ENCODE measurements at places on chromosomes 13 and 19. TPM values are rescaled to one million over a fixed set of nuclear protein-coding genes. Genes with fewer than 3 reads are reported as not detected.

Gene ZNF442
- total RNA-seq: 0.44 TPM

Gene CCDC70
- total RNA-seq: not detected

- peak; percentile 99 for DNase-seq
- peaks cover 9% of the 10 kb centered on the region for H3K36me3 ChIP-seq
- no peaks in the 10 kb centered on the region for H3K27me3 ChIP-seq
- H3K27ac ChIP-seq: peak overlapping the region; percentile 52
These were observed 18.5 kb downstream of the CYP2A6 start for GRCh38 chr19:40831502-40832430.

DNA sequence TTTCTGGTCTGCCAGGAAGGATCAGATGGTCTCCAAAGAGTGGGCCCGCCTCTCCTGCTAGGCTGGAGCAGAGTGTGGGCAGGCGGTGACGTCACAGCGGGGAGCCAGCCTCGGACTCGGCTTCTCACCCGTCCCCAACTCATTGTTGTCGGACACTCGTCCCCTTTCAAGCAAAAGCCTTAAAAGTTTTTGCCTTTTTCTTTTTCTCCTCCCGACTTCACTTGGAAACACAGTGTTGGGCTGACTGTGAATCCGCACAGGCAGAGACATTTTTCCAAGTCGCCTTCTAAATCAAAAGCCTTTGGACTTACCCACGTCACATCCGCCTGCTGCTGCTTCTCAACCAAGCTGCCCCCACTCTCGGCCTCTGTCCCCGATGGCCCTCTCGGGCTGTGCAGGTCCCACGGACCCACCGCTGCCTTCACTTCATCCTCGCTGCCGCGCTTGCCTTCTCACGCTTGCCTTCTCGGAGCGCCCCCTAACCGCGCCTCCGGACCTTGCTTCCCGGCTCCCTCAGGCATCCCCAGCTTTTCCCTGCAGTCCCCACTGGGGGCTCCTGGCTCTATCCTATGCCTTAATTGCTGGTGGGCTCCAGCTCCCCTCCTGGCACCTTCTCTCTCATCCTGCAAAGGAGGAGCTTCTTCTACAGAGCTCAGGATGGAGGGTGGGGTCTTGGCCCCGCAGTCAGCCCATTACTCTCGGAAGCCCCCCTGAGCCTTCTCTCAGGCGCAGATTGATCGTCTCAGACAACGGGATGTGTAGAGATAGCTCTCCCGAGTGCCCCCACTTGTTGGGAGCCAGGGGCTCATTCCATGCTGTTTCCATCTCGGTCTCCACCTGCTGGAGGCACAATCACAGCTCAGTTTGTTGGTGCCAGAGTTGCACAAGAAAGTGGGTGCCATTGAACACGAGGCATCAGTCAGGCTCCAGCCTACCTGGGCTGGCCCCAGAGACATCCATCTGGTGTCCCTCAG is 3.9 kb upstream of the ZNF135 start:
- no peak for DNase-seq
- H3K4me3 ChIP-seq: no peak overlapping the region
- no peaks in the 10 kb centered on the region for H3K27me3 ChIP-seq
- no peak overlapping the region for H3K27ac ChIP-seq

Gene ZNF729
- not detected for total RNA-seq

DNA sequence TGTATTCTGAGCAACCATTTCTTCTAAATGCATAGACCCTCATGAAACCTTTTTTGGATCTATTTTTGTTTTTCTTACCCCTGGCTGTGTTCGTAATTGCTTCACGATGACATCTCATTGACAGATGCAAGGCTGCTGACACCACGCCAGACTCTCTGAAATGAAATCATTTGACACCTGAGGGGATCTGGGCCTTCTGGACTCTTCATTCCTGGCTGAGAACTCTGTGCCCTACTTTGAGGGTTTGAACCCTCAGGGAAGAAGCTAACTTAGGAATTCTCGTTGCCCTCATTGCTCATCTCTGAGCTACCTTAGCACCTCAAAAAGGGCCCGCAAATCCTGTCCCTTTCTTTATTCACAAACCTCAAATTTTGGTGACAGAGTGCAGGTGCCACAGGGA is 40.5 kb upstream of the NBEA start:
- DNase-seq: no peak
- H3K27me3 ChIP-seq: no peaks in the 10 kb centered on the region
- no peaks in the 10 kb centered on the region for H3K36me3 ChIP-seq
- no peaks in the 10 kb centered on the region for H3K4me1 ChIP-seq
- H3K4me3 ChIP-seq: no peak overlapping the region
- no peak overlapping the region for H3K27ac ChIP-seq

Gene EPS8L1
- 9.9 TPM for total RNA-seq

Gene CNFN
- 1.6 TPM for total RNA-seq

Gene CEBPA
- total RNA-seq: 4.7 TPM

Gene SPTBN4
- 0.63 TPM for total RNA-seq

Gene NLRP4
- total RNA-seq: not detected

GRCh38 chr13:62033934-62034333 is 618.3 kb upstream of the PCDH20 start:
- DNase-seq: no peak
- no peak overlapping the region for H3K27ac ChIP-seq
- no peaks in the 10 kb centered on the region for H3K36me3 ChIP-seq
- H3K27me3 ChIP-seq: peaks cover 21% of the 10 kb centered on the region

DNA sequence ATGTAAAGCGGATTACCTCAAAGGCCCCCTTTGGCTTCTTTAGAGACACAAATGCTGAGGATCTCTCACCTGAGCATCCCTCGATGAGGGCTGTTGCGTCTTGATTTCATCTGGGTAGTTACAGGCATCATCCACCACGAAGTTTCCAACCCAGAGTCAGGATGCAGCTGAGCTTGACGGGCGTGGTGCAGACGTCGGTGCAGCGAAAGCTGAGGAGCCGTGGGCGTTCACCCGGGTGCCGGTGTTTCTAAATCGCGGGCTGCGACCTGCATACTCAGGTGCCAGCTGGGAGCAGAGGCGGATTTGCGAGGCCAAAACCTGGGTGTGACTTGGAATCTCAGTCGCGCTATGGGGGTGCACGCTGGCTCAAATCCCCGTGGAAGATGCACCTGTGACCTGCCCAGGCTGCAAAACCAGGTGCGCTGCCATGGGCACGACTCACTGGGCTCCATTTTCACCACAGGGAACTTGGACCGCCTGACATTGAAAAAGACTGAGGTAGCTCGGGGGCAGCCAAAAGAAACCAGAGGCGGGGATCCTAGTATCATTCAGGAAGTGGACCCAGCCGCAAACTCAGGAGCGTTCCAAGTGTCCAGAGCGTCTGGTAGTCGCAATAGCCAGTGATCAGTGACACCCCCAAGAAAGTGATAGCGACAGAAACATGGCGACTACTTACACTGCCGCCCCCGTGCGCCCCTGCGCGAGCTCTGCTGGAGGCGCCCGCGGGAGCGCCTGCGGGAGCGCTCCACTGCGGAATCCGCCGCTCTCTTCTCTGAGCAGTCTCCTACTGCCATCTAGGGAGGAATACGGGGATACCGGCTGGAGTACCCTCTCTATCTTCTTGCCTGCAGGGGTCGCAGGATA is 36.4 kb upstream of the IGFL4 start:
- peaks cover 15% of the 10 kb centered on the region for H3K27me3 ChIP-seq
- H3K4me3 ChIP-seq: peak overlapping the region; percentile 69
- peaks cover 41% of the 10 kb centered on the region for H3K4me1 ChIP-seq
- DNase-seq: peak; percentile 89
- H3K27ac ChIP-seq: no peak overlapping the region
- peaks cover 6% of the 10 kb centered on the region for H3K36me3 ChIP-seq

Gene PRR22
- total RNA-seq: 6.4 TPM

Gene LILRB4
- total RNA-seq: not detected

GRCh38 chr13:33958964-33959363 is 141.0 kb downstream of the RFC3 start:
- no peak for DNase-seq
- H3K36me3 ChIP-seq: no peaks in the 10 kb centered on the region
- no peak overlapping the region for H3K4me3 ChIP-seq
- H3K27me3 ChIP-seq: no peaks in the 10 kb centered on the region
- H3K27ac ChIP-seq: no peak overlapping the region

GRCh38 chr13:66427458-66427861 is 802.7 kb downstream of the PCDH9 start:
- H3K27ac ChIP-seq: no peak overlapping the region
- no peaks in the 10 kb centered on the region for H3K36me3 ChIP-seq
- peaks cover 32% of the 10 kb centered on the region for H3K4me1 ChIP-seq
- no peaks in the 10 kb centered on the region for H3K27me3 ChIP-seq

- DNase-seq: peak; percentile 97
- H3K4me3 ChIP-seq: peak overlapping the region; percentile 91
- H3K4me1 ChIP-seq: peaks cover 9% of the 10 kb centered on the region
- H3K27me3 ChIP-seq: no peaks in the 10 kb centered on the region
- H3K27ac ChIP-seq: no peak overlapping the region
These were observed 6.1 kb upstream of the LMNB2 start for GRCh38 chr19:2462635-2463421.

Gene UGGT2
- 57.1 TPM for total RNA-seq

GRCh38 chr13:19772306-19772705 is 10.4 kb downstream of the PSPC1 start:
- no peak for DNase-seq
- H3K4me3 ChIP-seq: no peak overlapping the region
- no peaks in the 10 kb centered on the region for H3K27me3 ChIP-seq
- no peak overlapping the region for H3K27ac ChIP-seq

Gene LGI4
- total RNA-seq: not detected

GRCh38 chr19:47741544-47742140 is 3.7 kb upstream of the NOP53 start:
- H3K36me3 ChIP-seq: peaks cover 87% of the 10 kb centered on the region
- no peaks in the 10 kb centered on the region for H3K4me1 ChIP-seq
- H3K27me3 ChIP-seq: no peaks in the 10 kb centered on the region
- no peak overlapping the region for H3K4me3 ChIP-seq
- H3K27ac ChIP-seq: peak overlapping the region; percentile 91

- no peak overlapping the region for H3K4me3 ChIP-seq
- no peak overlapping the region for H3K27ac ChIP-seq
- H3K27me3 ChIP-seq: no peaks in the 10 kb centered on the region
These were observed 62.6 kb downstream of the IER2 start for GRCh38 chr19:13212759-13213330.

DNA sequence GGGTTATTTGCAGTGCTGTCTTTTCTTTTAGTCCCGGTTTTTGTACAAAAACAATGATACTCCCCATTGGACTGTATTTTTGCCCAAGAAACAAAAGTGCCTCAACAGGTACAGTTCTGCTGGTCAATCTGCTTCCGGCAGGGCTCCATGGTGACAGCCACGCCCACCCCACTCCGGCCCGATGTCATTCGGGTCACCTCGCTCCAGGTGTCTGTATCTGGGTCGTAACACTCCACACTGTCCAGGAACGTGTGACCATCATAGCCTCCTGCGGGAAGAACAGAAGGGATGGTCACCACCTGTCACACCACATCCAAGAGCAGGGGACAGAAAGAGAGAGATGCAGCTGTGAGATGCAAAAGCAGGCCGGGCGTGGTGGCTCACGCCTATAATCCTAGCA is 16.6 kb downstream of the KEAP1 start:
- no peak overlapping the region for H3K4me3 ChIP-seq
- no peak for DNase-seq
- no peak overlapping the region for H3K27ac ChIP-seq
- H3K36me3 ChIP-seq: peaks cover 73% of the 10 kb centered on the region
- H3K27me3 ChIP-seq: no peaks in the 10 kb centered on the region
- H3K4me1 ChIP-seq: no peaks in the 10 kb centered on the region

Gene ZNF540
- total RNA-seq: 1.1 TPM

- no peaks in the 10 kb centered on the region for H3K27me3 ChIP-seq
- no peak overlapping the region for H3K27ac ChIP-seq
- no peak overlapping the region for H3K4me3 ChIP-seq
- DNase-seq: no peak
- H3K4me1 ChIP-seq: no peaks in the 10 kb centered on the region
- H3K36me3 ChIP-seq: peaks cover 4% of the 10 kb centered on the region
These were observed 683.5 kb downstream of the LIG4 start for GRCh38 chr13:107531816-107532215.

GRCh38 chr13:45433381-45433790 is 15.2 kb upstream of the SLC25A30 start:
- H3K27me3 ChIP-seq: no peaks in the 10 kb centered on the region
- no peaks in the 10 kb centered on the region for H3K4me1 ChIP-seq
- no peak overlapping the region for H3K4me3 ChIP-seq
- DNase-seq: no peak

GRCh38 chr19:31214086-31214485 is 135.2 kb downstream of the TSHZ3 start:
- no peaks in the 10 kb centered on the region for H3K4me1 ChIP-seq
- H3K27me3 ChIP-seq: no peaks in the 10 kb centered on the region
- H3K36me3 ChIP-seq: no peaks in the 10 kb centered on the region
- DNase-seq: peak; percentile 98
- H3K27ac ChIP-seq: no peak overlapping the region

GRCh38 chr19:27733551-27734266 is 1479.2 kb downstream of the UQCRFS1 start:
- H3K36me3 ChIP-seq: peaks cover 33% of the 10 kb centered on the region
- H3K4me1 ChIP-seq: no peaks in the 10 kb centered on the region
- DNase-seq: no peak
- no peaks in the 10 kb centered on the region for H3K27me3 ChIP-seq
- H3K27ac ChIP-seq: no peak overlapping the region
- H3K4me3 ChIP-seq: no peak overlapping the region

DNA sequence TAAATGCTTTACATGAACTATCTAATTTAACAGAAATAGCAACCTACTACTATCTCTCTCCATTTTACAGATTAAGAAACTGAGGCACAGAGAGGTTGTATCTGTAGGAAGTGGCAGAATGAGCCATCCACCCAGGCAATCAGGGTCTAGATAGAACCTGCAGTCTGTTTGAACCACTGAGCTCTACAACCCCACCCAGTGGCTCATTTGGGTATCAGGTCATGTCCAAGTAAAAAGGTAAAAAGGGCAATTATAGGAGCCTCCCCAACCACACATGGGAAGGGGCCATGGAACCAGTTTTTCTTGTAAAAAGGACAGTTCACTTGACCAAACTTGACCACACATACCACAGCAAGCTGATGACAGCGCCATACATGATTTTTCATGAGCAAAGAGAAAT is 92.9 kb upstream of the SGCG start:
- DNase-seq: no peak
- H3K4me1 ChIP-seq: no peaks in the 10 kb centered on the region

- no peaks in the 10 kb centered on the region for H3K36me3 ChIP-seq
- no peaks in the 10 kb centered on the region for H3K27me3 ChIP-seq
- no peak for DNase-seq
- H3K4me3 ChIP-seq: no peak overlapping the region
- no peak overlapping the region for H3K27ac ChIP-seq
These were observed 1416.6 kb upstream of the MIR17HG start for GRCh38 chr13:89930861-89931260.

- H3K27me3 ChIP-seq: no peaks in the 10 kb centered on the region
- no peaks in the 10 kb centered on the region for H3K36me3 ChIP-seq
- no peak for DNase-seq
- no peak overlapping the region for H3K27ac ChIP-seq
- no peaks in the 10 kb centered on the region for H3K4me1 ChIP-seq
- H3K4me3 ChIP-seq: no peak overlapping the region
These were observed 213.6 kb downstream of the URI1 start for GRCh38 chr19:30155381-30156200.

Measured in MCF 10A (cell line).